Central memory CD4-positive, alpha-beta T cell (primary cell): ENCODE measurements at places on chromosomes 6 and 20.
A peak's percentile ranks its signal among the peaks of the same experiment; 100 is the strongest.

DNA sequence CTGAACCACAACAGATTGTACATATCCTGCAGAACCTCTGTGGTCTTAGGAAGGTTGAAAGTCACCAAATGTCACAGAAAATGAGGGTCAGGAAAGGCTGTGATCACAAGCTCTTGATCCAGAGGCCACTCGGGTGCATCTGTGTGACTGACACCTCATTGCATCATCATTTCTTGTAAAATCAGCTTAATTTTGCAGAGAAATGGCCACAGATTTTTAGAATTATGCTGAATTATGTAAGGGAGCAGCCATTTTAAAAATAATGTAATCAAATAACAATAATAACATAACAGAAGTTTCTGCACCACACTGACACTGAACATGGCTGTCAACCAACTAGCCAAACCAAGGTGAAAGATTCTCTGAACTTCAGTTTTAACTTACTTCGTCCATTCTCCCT lies 32.5 kb upstream of the PRND start:
- no peak for DNase-seq

GRCh38 chr6:111579816-111580215 lies 25.9 kb downstream of the TRAF3IP2 start:
- DNase-seq: no peak

- DNase-seq: no peak
Observed at GRCh38 chr6:119791736-119792135, 442.2 kb upstream of the MAN1A1 start.

GRCh38 chr6:38552121-38552520 lies 87.6 kb downstream of the BTBD9 start:
- DNase-seq: no peak

DNA sequence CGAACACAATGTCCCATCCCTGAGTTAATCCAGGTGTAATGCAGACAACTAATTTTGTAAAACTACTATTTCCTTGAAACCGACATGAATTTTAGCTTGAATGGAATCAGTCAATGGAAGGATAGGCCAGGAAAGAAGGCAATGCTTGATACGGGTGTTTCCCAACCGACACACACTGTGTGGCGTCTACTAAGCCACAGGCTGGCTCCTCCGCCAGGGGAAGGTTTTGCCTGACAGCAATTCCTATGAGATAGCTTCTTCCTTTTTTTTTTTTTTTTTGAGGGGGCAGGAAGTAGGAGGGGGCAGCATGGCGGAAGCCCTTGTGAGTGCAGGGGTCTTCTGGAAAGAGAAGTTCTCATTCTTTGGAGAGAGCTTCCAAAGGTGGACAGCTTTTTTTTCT lies 12.0 kb upstream of the LAMA4 start:
- no peak for DNase-seq

DNA sequence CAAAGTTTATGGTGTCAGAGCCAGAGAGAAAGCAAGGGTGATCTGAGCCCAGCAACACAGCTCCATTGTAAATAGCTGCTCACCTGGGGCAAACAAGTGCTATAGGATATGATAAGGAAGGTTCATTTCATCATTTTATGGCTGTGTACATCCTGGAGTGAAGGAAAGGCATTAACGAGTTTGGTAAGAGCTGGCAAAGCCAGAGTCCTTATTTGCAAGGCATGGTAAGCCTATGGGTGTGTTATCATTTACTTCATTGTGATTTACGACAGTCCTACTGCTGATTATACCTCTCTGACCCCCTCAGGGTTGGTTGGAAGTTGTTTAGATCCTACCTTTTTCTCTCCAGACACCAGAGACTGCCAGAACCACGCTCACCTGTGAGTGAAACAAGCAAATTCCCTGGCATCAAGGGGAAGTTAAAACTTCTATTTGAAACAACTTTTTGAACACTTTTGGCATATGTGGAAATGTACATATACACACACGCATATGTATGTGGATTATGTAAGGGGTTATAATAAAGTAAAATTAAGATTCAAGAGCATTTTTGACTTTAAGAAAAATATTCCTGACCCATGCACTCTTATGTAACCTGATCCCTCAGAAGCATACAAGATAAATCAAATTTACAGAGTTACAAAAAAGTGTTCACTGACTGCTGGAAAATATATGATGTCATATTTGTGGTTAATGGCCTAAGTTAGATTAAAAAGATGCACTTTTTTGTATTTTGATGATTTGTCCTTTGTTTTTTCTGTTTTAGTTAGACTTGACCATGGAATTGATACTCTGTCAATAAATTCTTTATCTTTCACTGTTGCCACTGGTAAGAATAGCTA lies 40.4 kb upstream of the EDN1 start:
- no peak for DNase-seq

GRCh38 chr20:4469910-4470309 lies 251.8 kb upstream of the PRND start:
- no peak for DNase-seq

GRCh38 chr6:8047541-8048292 lies 16.5 kb downstream of the BLOC1S5 start:
- no peak for DNase-seq

GRCh38 chr6:148779142-148779562 lies 32.3 kb downstream of the UST start:
- no peak for DNase-seq

DNA sequence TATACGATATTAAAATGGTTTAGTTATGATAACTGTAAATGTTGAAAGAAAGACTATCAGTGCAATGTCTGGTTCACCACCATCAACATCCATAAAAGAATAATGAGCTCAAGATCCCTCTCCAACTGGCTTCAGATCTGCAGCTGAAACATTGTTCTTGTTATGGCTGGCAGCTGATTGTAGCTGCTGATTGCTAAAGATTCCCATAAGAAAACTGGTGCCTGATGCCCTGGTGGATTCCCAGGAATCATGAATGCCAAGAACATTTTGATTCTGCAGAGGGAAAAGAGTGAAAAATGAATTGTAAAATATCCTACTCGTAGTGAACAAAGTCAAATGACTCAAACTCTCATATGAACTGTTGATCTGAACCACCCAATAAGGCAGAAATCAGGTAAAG lies 1160.2 kb downstream of the EPHA7 start:
- no peak for DNase-seq

DNA sequence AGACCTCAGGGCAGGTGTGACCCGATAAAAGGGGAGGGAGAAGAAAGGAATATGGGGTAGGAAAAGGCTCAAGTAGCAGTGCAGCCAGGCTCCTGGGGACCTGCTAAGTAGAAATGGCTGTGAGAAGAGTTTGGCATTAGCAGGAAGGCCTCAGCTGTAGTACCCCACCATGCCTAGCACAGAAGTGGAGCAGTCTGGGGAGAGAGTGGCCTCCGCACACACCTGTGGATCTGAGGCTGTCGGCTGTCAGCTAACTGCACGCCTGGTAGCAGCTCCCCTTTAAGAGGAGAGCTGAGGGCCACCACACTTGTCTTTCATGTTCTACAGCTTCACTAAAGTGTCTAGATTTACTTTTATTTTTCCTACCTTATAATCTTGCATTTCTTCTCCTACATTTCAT lies 24.6 kb downstream of the PDE7B start:
- DNase-seq: no peak

DNA sequence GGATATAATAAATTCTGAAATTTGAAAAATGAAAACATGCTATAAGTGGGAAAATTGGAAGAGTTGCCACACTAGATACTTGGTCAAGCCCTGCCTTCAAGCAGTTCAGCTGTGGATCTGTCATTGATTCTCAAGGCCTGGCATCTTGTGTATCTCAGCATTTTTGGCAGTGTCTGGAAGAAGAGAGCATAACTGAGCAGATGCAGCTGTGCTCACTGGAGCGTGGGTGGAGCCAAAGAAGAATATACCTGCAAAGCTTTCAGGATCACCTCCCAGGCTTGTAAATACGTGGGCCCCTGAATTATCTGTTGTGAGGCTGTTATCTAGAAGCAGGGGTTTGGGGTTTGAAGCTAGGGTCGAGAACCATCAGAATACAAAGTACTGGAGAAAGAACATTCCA lies 31.3 kb upstream of the CHD6 start:
- no peak for DNase-seq

DNA sequence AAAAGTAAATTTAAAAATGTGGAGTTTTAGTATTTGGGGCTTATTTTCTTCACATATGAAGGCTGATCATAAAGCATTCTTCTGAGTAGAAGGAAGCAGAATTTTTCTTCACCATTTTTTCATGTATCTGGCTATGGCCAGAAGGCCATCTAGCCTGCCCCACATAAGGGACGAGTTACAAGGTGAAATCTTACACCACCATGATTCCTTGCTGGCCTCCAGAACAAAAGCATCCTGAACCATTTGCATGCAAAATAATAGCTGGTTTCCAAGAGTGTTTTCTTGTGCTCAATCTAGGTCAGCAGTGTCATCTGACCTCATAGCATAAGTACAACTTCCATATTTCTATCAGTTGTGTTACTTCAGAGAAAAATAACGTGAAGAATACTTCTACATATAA lies 93.1 kb downstream of the BMP5 start:
- DNase-seq: no peak

DNA sequence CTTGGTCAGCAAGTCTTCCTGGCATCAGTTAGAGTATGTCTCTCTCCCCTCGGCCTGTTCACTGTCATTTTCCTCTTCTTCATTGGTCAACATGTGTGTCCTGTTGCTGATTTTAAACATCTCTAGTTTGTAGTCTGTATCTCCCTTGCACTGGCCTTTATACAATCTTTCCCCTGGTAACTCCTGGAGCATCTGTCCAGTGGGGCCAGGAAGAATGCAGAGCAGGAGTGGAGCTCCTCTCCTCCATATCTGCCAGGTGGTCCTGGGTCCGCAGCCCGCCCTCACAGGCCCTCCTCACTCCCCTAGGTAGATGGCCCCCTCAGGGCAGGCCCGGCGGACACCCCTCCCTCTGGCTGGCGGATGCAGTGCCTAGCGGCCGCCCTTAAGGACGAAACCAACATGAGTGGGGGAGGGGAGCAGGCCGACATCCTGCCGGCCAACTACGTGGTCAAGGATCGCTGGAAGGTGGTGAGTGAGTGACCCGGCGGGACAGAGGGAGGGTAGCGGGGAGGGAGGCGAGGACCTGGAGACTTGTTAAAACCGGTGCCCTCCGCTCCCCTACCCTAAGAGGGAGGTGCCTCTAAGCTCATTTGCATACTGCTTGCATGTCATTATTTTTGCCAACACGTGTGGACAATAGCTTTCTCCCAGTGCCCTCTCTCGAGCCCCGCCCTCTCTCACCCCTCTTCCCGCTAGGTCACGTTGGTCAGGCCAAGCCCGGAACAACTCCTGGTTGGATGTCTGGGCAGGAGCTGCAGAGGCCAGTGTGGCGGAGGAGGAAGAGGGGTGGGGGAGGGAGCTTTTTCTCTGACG lies 3.2 kb downstream of the TTBK1 start:
- no peak for DNase-seq

GRCh38 chr6:42970871-42971612 lies 7.9 kb downstream of the PEX6 start:
- DNase-seq: no peak

GRCh38 chr6:79810185-79810705 lies 137.1 kb downstream of the ELOVL4 start:
- DNase-seq: no peak

DNA sequence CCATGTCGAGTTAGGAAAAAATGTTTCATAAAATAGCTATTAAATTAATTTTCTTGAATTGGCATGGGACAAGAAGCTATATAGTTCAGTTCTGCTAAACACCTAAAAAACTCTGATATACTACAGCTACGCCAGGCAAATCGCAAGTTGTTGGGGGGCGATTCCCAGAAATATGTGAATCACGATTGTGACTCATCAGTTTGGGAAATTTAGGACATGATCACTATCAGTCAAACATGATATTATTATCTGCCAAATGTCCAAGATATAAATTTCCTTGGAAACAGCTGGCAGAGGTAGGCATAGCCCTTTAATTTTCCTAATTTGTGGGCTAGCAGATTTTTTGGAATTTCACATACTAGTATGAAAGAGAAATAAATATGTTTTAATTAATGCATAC lies 123.6 kb downstream of the ATXN1 start:
- no peak for DNase-seq

DNA sequence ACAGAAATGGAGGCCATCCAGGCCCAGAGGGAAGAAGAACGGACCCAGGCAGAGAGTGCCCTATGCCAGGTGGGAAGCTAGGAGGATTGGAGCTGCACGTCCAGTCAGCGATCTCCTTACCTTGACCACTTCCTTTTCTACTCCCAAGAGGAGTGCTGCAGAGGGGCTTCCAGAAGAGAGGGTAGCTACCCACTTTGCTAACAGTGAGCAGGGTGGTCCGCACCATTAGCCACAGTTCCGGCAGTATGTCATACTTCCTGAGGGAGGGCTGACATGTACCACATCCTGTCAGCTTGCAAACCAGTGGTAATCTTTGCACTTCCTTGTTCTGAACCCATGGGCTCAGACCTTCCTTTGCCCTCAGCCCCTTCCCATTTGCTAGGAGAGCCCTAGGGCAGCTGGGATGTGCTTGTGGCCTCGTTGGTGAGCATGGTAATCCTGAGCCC lies 35.4 kb downstream of the CEP250 start:
- peak; percentile 75 for DNase-seq

GRCh38 chr20:48788486-48789072 lies 39.2 kb downstream of the PREX1 start:
- DNase-seq: no peak

DNA sequence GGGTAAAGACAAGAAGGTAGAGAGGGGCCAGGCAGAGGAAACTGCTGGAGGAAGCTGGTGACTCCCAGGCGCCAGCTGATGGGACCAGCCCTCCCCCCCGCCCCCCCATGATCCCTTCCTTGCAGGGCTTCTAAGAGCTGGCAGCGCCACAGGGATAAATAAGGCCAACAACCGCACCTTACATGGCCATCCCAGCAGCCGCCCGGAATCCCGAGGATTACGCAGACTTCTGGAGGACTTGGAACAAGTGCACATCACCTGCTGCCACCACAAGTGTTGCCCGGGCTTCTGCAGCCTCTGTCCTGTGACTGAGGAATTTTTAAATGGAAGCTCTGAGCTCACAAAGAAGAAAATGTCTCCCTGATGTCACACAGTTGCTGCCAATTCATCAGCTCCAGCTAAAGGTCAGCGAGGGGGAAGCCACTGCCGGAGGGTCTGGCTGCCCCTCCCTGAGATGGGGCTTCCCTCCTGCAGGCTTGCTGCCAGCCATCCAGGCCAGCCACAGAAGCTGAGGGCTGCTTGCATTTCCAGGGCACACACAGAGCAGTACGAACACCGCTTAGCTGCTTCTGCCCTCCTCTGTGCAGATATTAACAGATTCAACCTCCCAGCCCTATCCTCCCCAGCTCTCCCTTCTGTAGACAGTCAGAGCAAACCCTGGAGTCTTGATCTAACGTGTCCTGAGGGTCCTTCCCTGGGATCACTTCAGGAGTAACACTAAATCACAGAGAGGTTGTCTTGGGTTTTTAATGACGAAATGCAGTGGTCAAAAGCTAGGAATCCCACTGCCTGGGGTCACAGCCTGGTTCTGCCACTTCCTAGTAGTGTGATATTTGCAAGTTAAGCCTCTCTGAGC lies 38.6 kb upstream of the PIM1 start:
- DNase-seq: no peak

GRCh38 chr6:8108031-8108660 lies 5.8 kb upstream of the EEF1E1 start:
- DNase-seq: no peak

- DNase-seq: no peak
Observed at GRCh38 chr6:170416303-170416702, 109.7 kb downstream of the FAM120B start.

GRCh38 chr6:43471399-43471798 lies 6.0 kb upstream of the TJAP1 start:
- no peak for DNase-seq
